ENCODE measurements at places on chromosomes 16 and 17.

DNA sequence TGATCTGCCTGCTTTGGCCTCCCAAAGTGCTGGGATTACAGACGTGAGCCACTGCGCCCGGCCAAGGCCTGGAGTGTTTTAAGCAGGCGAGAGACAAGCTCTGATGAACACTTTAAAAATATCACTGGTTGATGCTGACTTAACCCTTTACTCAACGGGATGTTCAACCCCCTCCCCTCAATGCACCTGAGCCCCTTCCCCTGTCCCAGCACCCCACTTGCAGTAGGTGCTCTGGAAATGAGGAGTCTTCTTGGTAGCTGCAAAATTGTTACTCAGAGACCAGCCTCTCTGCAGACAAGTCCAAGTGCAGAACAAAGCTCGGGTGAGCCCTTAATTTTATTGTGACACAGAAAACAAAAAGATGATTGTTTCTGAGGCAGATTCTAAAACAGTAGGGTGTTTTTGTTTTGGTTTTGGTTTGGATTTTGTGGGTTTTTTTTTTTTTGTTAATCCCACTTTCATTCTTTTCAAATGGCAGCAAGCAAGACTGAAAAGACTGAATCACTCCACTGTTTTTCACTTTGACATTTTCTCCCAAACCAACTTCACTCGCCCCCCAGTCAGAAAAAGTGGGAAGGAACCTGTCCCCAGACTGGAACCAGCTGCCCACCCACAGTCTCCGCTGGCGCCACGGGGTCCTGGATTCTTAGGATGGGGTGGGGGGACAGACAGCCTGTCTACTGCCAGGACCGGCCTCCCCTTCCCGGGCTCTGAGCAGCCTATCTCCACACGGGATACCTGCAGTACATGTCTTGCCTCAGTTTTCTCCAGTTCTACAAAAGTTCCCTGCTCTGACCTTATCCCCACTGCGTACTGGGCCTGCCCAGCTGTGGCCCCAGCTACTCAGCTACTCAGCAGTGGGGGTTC, 5.2 kb upstream of the PLLP start:
- DNase-seq, result no peak

DNA sequence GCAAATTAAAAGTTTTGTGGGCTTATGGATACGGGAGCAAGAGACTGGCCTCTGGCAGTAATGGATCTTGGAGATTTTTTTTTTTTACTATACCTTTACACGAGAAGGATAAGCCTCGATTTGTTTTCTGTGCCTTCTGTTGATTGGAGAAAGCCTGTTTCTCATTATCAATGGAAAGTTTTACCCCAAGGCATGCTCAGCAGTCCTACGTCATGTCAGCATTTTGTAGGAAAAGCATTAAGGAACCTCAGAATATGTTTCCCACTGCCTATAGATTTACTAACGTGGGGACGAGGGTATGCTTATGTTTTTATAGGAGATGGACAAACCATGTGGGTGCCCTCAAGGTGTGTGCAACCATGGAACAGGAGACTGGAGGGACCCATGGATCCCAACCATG, 26.8 kb downstream of the CD300LG start:
- DNase-seq, result no peak

DNA sequence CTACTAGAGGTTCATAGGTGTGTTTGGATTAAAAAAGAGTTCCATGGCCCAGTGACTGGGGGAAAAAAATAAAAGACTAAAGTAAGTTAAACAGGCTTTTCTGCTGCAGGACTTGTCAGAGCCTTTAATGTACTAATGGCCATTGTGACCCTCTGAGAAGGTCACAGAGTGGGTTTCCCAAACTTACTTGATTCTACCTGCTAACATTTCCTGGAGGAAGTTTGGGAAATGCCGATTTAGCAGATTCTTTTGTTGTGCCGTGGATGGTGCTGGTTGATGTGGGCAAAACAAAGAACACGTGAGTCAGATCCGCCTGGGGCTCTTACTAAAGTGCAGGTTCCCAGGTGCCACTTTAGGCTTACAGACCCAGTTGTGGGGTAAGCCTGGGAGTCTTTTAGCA, 13.6 kb upstream of the STH start:
- DNase-seq, result no peak

GRCh38 chr17:73455050-73455687, 143.4 kb upstream of the CDC42EP4 start:
- no peak for DNase-seq

DNA sequence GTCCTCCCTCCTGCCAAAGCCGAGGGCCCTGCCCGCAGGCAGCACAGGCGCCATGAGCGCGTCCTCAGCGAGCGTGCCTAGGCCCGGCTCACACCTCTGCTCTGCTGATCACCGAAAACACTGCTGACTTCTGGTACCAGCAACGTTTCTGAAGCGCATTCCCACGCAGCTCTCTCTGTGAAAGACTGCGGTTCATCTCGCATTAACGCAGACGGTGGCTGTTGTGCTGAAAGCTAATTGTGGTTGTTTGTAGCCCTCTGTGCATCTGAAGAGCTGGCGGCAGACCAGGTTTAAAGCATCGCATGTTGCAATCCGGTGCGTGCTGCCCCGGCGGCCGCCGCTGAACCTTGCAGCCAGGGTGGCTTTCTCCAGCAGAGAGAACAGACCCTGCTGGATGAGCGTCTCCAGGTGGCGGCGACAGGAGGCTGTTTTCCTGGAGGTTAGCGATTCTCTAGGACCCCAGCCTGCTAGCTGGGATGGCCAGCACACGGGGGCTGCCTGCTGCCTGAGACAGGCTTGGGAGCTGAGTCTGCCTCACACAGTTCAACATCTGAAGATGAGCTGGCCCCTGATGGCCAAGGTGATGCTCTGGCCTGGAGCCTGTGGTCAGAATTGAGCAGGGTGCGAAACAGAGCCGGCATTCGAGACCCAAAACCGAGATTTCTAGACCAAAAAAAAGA, 49.8 kb upstream of the CHMP6 start:
- DNase-seq, result no peak

GRCh38 chr16:13421726-13422125, 498.2 kb upstream of the ERCC4 start:
- DNase-seq, result no peak

DNA sequence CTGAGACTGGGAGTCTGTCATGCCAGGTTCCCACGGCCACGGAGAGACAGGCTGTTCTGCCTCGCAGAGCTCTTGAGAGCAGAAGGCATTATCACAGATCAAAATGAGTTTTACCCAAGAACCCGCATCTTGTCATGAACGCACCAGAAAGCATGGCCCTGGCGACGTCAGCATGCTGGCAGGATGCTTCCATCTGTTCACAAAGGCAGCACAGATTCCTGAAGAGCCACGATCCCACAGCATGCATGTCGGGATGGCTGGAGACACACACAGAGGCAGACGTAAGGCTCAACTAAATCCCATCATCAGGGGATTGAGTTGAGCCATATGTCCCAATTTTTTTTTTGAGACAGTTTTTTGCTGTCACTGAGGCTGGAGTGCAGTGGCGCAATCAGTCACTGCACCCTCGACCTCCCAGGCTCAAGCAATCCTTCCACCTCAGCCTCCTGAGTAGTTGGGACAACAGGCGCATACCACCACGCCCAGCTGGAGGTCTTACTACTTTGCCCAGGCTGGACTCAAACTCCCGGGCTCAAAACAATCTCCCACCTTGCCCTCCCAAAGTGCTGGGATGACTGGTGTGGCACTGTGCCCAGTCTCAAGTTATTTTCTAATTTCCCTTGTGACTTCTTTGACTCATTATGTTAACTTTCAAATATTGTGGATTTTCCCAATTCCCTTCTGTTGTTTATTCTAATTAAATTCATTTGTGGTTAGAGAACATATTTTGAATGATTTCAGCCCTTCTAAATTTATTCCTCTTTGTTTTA, 11.1 kb downstream of the FANCA start:
- no peak for DNase-seq

DNA sequence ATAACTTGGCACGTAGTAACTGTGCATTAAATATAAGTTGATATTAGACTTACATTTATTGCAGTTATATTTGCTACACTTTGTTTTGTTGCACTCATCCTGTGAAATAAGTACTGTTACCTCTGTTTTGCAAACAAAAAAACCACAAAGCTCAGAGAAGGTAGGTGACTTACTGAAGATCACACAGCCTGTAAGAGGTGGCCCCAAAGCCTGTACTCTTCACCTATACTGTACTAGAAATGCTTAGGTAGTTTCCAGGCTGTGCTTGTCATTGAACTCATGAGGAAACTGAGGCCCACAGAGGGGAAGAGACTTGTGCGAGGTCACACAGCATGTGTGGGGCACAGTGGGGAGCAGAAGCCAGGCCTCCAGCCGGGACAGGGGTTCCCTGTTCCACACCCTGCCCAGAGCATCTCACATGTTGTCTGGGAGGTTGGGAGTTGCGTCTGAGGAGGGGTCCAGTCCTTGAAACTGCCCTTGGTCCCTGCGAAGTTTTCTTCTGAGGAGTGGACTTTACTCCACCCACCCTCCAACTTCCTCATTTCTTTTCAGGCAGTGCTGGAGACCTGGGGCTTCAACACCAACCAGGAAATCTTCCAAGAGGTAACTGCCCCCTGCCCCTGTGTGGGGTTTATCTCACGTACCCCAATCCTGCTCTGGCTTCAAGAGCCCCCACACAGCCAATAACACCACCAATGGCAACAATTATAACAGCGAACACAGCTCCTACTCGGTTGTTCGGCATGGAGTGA, 13.0 kb downstream of the CETP start:
- no peak for DNase-seq

DNA sequence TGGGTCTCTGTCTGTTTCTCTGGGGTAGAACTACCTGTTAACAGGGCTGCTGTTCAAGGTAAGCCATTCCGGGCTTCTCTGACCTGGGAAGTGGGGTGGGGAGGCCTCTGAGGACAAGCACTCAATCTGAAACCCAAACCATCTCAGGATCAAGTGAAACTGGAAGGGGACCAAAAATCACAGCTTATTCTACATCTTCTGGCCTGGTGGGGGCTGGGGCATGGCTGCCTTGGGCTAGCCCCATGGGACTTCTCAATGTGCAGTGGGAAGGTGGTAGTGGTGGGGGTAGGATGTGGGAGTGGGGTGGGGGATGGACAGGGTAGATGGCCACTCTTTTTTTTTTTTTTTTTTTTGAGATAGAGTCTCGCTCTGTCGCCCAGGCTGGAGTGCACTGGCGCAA, 5.5 kb downstream of the FLOT2 start:
- no peak for DNase-seq

- DNase-seq, result no peak
These were observed 449 bp downstream of the SMCR8 start for GRCh38 chr17:18315562-18315922.

- no peak for DNase-seq
These were observed 18.3 kb upstream of the GNA13 start for GRCh38 chr17:65074778-65075250.

DNA sequence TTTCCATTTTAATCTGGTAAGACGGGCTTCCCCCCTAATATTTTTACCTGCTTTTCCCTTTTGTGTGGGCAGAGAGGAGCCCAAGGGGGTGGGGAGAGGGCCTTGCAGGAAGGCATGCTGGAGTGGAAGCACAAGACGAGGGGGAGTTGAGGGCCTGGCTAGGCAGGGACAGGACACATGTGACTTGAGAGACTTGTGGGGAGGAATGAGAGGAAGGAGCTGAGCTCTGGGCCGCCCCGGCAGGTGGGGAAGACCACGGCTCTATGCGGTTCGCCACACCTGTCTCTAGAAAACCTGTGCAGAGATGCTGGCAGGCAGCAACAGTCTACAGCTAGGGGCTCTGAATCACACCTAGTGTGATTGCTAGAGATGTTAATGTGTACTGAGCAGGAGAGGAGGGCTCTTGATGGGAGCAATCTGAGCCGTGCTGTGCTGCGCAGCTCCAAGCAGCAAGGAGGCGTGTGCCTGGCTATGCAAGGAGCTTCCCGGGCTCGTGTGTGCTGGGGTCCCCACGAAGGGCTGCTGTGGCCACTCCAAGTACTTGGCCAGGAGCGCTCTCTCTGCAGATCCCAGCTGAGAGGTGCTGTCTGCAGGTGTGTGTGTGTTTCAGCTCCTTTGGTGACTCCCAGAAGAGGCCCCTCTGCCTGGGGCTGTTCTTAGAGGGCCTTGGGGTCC, 50.2 kb downstream of the PDPK1 start:
- DNase-seq, result no peak

DNA sequence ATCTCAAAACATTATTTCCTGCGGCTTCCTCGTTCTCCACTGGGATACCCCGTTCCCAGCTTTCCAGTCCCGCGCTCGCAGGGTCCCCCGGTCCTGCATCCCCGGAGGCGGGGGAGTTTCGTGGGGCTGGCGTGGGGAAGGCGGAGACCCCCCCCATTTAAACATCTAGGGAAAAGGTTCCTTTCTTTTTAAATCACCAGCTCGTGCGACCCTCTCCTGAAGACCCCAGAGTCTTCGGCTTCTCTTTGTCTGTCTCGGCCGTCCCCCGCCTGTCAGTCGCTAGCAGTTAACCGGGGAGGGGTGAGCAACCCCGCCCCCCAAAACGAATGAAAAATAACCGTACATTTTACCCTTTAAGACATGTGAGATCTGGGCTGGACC, 473 bp upstream of the IGF2BP1 start:
- DNase-seq, result no peak
